ENCODE measurements at places on chromosomes 5 and 9.

DNA sequence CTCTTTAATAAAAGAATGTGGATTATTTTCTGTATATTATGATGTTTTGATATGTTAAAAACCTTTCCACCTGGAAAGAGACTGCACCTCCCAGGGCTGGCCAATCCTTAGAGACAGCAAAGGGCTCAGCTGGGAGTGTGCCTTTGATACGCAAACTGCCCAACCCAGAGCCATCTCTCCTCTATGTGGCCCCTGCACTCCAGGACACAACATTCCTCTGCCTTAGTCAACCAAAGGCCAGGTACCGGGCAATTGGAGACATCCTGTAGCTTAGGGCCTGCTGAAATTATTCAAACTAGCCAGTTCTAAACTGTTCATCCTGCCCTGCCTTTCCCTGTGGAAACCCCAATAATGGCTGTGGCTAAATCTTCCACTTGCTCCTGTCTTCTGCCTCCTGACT lies 5.0 kb upstream of the HSPB3 start:
- DNase-seq: no peak

GRCh38 chr5:93790401-93790800 lies 49.0 kb upstream of the POU5F2 start:
- DNase-seq: no peak

DNA sequence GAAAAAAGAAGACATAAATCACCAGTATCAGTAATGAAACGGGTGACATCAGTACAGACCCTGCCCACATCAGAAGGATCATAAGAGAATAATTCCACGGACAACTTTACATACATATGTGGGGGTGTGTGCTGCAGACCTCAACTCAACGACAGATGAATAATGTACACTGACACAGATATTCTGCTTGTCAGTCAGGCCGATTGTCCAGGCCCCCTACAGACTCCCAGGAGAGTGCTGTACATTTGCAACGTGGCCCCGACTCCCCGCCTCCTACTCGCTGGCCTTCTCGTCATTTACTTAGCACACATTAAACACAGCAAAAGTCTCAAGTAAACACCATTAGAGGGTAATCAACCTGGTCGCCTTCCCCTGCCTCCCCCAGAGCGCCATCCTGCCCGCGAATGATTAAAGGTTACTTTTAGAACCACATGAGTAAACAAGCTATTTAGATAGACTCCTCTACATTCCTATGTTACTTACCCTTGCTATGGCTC lies 3.5 kb upstream of the TMED9 start:
- no peak for DNase-seq

GRCh38 chr5:181199881-181200638 lies 4.9 kb downstream of the TRIM7 start:
- no peak for DNase-seq

GRCh38 chr9:37339923-37340322 lies 82.6 kb upstream of the GRHPR start:
- no peak for DNase-seq

DNA sequence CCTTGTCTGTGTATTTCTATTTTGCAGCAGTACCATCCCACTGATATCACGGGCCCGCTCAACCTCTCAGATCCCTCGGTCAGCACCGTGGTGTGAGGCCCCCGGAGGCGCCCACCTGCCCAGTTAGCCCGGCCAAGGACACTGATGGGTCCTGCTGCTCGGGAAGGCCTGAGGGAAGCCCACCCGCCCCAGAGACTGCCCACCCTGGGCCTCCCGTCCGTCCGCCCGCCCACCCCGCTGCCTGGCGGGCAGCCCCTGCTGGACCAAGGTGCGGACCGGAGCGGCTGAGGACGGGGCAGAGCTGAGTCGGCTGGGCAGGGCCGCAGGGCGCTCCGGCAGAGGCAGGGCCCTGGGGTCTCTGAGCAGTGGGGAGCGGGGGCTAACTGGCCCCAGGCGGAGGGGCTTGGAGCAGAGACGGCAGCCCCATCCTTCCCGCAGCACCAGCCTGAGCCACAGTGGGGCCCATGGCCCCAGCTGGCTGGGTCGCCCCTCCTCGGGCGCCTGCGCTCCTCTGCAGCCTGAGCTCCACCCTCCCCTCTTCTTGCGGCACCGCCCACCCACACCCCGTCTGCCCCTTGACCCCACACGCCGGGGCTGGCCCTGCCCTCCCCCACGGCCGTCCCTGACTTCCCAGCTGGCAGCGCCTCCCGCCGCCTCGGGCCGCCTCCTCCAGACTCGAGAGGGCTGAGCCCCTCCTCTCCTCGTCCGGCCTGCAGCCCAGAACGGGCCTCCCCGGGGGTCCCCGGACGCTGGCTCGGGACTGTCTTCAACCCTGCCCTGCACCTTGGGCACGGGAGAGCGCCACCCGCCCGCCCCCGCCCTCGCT lies 1.9 kb downstream of the LRRC26 start:
- DNase-seq: no peak

- no peak for DNase-seq
These were observed 50.2 kb downstream of the APC start for GRCh38 chr5:112787896-112788295.

DNA sequence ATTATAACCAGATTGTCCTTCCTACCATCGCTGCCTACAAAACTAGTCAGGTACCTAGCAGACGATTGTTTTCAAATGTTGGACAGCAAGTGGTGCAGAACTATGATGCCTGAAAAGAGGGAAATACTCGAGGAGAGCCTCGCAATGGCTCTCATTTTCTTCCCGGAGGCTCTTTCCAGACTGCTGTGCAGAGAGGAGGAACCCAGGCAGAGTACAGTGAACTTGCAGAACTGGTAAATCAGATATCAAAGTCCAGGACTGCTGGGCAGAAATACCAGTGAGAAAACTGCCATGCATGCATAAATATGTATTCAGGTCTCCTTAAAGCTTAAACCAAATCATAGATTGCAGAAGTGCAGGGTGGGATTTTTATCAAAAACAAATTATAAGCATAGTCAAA lies 26.4 kb upstream of the UGT3A1 start:
- no peak for DNase-seq

DNA sequence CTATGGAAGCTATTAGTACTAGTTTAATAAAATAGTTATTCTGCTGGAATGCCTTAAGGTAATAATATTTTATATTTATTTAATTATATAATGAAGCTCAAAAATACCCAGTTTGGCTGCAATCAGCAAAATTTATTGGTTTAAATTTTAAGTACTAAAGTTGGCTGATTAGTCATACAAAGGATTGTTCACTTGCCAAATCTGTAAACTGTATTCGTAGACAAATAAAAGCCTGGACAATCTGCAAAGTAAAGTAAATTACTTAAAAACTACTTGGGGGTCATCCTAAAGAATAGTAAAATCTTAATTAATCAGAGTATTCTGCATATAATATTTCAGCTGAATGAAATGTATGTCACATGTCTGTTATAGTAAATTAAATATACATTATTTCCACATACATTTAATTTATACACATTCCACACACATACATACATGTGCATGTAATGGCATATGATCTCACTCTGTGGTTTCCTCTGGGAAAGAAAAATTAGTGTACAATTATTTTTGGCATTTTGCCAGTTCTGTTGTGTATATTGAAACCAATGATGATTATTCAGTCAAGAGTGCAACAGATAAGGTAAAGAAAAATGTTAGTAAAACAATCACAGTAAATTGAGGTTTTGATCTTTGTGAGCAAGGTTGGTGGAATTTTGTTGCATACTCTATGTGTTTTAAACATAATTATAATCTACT lies 455.9 kb downstream of the CDH9 start:
- no peak for DNase-seq

DNA sequence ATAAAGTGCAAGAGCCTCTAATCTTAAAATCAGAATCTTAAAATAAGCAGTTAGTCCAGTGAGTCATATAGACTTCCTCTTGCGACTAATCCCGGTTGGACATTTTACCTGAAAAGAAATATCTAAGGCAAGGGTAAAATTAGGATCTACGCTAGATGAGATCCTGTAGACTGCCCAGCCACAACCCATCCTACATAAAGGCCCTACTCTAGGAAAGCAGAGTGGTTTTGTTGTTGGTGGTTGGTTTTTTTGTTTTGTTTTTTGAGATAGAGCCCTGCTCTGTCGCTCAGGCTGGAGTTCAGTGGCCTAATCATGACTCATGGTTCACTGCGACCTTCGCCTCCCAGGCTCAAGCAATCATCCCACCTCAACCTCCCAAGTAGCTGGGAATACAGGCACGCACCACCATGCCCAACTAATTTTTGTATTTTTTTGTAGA lies 6.9 kb downstream of the TSC1 start:
- no peak for DNase-seq
